ENCODE measurements at places on chromosomes 3 and 15.

- DNase-seq, result no peak
Measured at GRCh38 chr15:89308236-89308635, 26.4 kb downstream of the POLG start.

DNA sequence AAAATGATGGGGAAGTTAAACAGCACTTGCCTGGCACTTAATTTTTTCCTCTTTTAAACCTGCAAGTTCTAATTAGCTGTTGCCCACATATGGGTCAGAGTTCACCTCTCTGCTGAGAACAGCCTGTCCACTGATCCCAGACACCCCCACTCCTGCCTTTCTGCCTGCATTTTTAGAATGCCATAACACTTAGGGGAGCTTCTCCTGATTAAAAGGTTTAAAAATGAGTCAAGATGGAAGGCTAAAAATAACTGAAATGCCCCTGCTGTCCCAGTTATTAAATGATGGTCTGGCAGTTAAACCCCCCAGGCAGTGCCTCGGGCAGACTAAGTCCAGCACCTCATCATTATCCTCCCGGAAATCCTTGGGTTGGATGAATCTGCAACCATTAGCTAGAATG lies 913.6 kb upstream of the ARPP21 start:
- no peak for DNase-seq

DNA sequence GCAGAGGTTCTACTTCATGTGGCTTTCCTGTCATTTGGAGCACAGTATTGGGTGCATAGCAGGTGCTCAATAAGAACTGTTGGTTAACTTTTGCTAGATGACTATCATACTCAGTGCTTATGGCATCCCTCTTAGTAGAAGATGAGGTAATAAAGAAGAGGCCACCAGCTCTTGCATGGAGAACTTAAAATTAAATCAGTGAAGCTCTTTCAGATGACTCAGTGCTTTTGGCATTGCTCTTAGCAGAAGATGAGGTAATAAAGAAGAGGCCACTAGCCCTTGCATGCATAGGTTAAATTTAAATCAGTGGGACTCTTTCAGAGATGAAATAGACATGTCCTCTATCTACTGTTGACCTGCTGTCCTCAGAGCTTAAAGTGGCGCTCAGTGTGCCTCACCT lies 109.4 kb upstream of the FGF7 start:
- DNase-seq, result no peak

DNA sequence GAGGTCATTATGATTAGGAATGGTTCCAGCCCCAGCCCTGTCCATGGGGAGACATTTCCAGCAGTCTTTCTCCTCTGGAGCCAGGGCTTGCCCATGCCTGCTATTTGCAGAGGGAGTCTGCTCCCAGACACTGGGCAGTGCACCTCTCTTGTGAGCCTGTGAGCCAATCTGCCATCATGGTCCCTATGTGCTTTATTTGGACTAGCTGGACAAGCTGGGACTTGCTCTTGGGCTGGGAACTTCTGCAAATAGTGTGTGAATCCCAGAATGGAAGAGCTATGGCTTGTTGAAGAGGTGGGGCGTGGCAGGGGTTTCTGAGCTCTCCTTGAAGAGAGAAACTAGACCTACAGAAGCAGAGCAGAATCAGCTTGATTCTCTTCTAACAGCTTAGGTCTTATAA lies 53.7 kb upstream of the KY start:
- DNase-seq, result no peak
